Epithelial cell of proximal tubule (primary cell): ENCODE measurements at places on chromosomes 1 and 21. TPM values are rescaled to one million over a fixed set of nuclear protein-coding genes. Genes with fewer than 3 reads are reported as not detected.

Gene S100A7A
- not detected in 2 replicates for total RNA-seq

Gene SAMD13
- total RNA-seq: 0.63 and 0.94 TPM in 2 replicates

Gene C1orf210
- total RNA-seq: 0.29 and 2.5 TPM in 2 replicates

Gene GPR37L1
- total RNA-seq: 0.06 and 0.07 TPM in 2 replicates

Gene GJB4
- total RNA-seq: 0.87 and 2.9 TPM in 2 replicates

Gene RPTN
- total RNA-seq: not detected in 2 replicates
